ENCODE measurements at places on chromosomes 3 and 15.
A peak's percentile ranks its signal among the peaks of the same experiment; 100 is the strongest.

DNA sequence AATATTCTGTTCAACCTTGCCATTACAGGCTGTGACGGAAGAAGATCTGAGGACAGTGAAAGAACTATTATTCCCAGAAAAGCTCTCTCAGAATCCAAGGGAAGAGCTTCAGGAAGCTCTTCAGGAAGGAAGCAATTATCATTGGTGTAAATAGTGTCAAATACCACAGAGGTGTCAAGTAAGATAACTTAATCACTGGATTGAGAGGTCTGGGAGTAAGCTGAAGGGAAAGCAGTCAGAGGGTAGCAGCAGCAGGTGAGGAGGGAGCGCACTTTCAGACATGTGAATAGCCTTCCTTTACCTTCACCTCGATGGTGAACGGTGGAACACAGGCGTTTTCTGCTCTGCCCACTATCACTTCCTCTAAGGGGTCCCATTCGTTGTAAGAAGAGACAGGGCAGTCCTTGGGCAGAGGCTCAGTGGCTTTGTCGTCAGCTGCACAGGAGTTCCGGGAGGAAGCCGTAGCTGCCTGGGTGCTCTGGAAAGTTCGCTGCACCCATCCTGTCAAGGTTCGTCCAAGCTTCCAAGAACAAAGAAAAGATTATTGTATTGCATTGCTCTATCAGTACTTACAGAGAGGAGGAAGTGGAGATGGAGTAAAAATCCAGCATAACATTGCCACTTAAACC lies 1.9 kb downstream of the GATM start:
- peaks cover 9% of the 10 kb centered on the region for H3K4me1 ChIP-seq
- peaks cover 17% of the 10 kb centered on the region for H3K27me3 ChIP-seq
- no peak overlapping the region for H3K27ac ChIP-seq
- DNase-seq, result no peak

GRCh38 chr3:155426524-155427230 lies 133.2 kb upstream of the STRIT1 start:
- H3K36me3 ChIP-seq, result no peaks in the 10 kb centered on the region
- no peaks in the 10 kb centered on the region for H3K27me3 ChIP-seq
- no peak overlapping the region for H3K27ac ChIP-seq
- no peak for DNase-seq

GRCh38 chr3:157156837-157157635 lies 2.9 kb downstream of the CCNL1 start:
- no peak for DNase-seq
- peak overlapping the region; percentile 93 for H3K4me3 ChIP-seq
- H3K27ac ChIP-seq, result no peak overlapping the region

- peaks cover 43% of the 10 kb centered on the region for H3K27me3 ChIP-seq
- H3K27ac ChIP-seq, result no peak overlapping the region
- H3K4me3 ChIP-seq, result peak overlapping the region; percentile 20
- DNase-seq, result no peak
- H3K36me3 ChIP-seq, result no peaks in the 10 kb centered on the region
- peaks cover 9% of the 10 kb centered on the region for H3K4me1 ChIP-seq
Measured at GRCh38 chr3:49868862-49869466, 742 bp downstream of the CAMKV start.

GRCh38 chr3:30314757-30315325 lies 291.6 kb upstream of the TGFBR2 start:
- H3K4me1 ChIP-seq, result no peaks in the 10 kb centered on the region
- no peak overlapping the region for H3K4me3 ChIP-seq
- H3K27ac ChIP-seq, result no peak overlapping the region
- H3K36me3 ChIP-seq, result no peaks in the 10 kb centered on the region
- H3K27me3 ChIP-seq, result no peaks in the 10 kb centered on the region

DNA sequence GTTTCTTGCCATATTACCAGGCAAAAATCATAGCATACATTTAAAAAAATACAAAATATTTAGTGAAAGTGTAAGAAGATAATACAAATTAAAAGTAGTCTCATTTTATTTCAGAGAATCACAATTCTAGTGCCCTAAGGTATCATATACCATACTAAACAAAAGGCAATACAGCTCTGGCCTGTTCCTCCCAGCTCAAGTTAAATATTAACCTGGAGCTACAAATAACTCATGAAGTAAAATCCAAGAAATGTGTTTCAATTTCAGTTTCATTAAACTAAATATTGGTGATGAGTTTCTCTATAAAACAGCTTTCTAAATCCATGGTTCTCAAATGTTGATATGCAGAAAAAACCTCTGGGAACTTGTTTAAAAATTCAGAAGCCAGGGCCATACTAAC lies 67.7 kb downstream of the INO80 start:
- H3K27me3 ChIP-seq, result no peaks in the 10 kb centered on the region
- H3K4me1 ChIP-seq, result no peaks in the 10 kb centered on the region
- DNase-seq, result no peak
- H3K27ac ChIP-seq, result no peak overlapping the region
- H3K36me3 ChIP-seq, result peaks cover 75% of the 10 kb centered on the region

DNA sequence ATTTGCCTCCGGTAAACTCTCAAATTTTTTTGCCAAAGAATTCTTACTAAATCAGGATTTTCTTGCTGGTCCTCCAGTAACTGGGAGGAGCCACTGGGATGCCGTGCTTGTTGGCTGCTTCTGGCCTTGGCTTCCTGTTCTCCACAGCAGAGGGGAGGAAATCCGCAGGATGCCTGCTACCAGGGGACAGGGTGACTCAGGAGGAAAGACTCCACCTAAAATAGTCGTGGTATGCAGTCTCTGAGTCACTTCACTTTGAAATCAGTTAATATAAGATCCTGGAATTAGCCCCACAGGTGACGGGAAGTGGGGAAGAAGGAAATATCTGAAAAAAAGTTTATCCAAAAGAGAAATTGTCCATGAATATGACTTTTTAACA lies 6.5 kb upstream of the TM4SF18 start:
- H3K36me3 ChIP-seq, result no peaks in the 10 kb centered on the region
- no peak overlapping the region for H3K4me3 ChIP-seq
- H3K27me3 ChIP-seq, result no peaks in the 10 kb centered on the region
- no peak for DNase-seq

- peak overlapping the region; percentile 83 for H3K27ac ChIP-seq
- peaks cover 44% of the 10 kb centered on the region for H3K4me1 ChIP-seq
- no peaks in the 10 kb centered on the region for H3K36me3 ChIP-seq
- no peaks in the 10 kb centered on the region for H3K27me3 ChIP-seq
Measured at GRCh38 chr3:4523710-4524698, 30.9 kb downstream of the ITPR1 start.

DNA sequence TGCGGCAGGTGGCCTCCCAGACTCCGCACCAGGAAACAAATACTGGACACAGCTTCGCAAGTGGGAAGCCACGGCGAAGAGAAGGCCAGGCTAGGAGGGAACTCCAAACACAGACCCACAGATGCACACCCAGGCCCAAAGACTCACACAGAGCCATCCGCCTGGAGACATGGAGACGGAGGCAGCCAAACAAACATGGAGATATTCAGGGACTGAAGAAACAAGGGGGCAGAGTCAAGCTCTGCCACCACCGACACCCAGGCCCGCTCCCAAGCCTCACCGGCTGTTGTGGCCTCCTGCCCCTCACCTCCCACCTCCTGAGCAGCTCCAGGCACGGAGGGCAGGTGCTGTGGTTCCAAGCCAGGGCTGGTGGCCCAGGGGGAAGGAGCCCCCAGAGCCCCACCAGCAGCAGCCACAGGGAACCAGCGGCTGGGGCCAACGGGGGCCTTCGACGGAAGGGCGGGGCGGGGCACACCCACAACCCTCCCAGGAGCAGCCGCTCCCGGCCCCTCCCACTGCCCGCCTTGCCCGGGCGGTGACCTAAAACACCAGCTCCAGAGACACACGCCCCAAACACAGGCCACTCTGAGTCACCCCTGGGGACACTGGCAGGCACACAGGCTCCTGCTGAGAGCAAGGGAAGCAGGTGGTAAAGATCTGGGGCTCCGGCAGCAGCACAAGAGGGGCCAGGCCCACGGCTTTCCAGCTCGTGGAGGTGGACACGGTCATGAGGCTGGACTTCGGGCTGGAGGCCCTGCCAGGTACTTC lies 31.9 kb downstream of the TNK2 start:
- peaks cover 20% of the 10 kb centered on the region for H3K36me3 ChIP-seq
- H3K4me3 ChIP-seq, result no peak overlapping the region
- peaks cover 6% of the 10 kb centered on the region for H3K4me1 ChIP-seq
- no peak overlapping the region for H3K27ac ChIP-seq
- no peak for DNase-seq

GRCh38 chr3:73600293-73600938 lies 24.3 kb downstream of the PDZRN3 start:
- no peak for DNase-seq
- peaks cover 7% of the 10 kb centered on the region for H3K4me1 ChIP-seq
- no peak overlapping the region for H3K27ac ChIP-seq
- no peak overlapping the region for H3K4me3 ChIP-seq
- H3K36me3 ChIP-seq, result peaks cover 5% of the 10 kb centered on the region

GRCh38 chr3:127535901-127536829 lies 54.4 kb downstream of the TPRA1 start:
- no peak overlapping the region for H3K4me3 ChIP-seq
- H3K36me3 ChIP-seq, result no peaks in the 10 kb centered on the region
- DNase-seq, result no peak
- no peaks in the 10 kb centered on the region for H3K27me3 ChIP-seq

GRCh38 chr3:193970773-193971206 lies 165.2 kb upstream of the HES1 start:
- no peak overlapping the region for H3K27ac ChIP-seq
- H3K27me3 ChIP-seq, result no peaks in the 10 kb centered on the region
- no peak overlapping the region for H3K4me3 ChIP-seq
- no peak for DNase-seq
- no peaks in the 10 kb centered on the region for H3K36me3 ChIP-seq

GRCh38 chr3:52044869-52045619 lies 11.3 kb downstream of the DUSP7 start:
- H3K27ac ChIP-seq, result no peak overlapping the region
- H3K4me1 ChIP-seq, result peaks cover 29% of the 10 kb centered on the region
- peaks cover 2% of the 10 kb centered on the region for H3K36me3 ChIP-seq
- H3K4me3 ChIP-seq, result no peak overlapping the region
- no peaks in the 10 kb centered on the region for H3K27me3 ChIP-seq

DNA sequence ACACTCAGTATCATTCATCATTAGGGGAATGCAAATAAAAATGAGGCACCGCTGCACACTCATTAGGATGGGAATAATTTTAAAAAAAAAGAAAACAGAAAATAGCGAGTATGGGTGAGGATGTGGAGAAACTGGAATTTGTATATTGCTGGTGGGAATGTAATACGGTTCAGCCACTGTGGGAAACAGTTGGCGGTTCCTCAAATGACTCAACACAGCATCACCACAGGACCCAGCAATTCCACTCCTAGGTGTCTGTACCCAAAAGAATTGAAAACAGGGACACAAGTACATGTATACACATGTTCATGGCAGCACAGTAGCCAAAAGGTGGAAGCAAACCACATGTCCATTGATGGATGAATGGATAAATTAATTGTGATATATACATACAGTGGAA lies 35.2 kb upstream of the RFTN1 start:
- H3K36me3 ChIP-seq, result no peaks in the 10 kb centered on the region
- no peak for DNase-seq
- no peak overlapping the region for H3K27ac ChIP-seq
- H3K4me1 ChIP-seq, result peaks cover 6% of the 10 kb centered on the region
- H3K27me3 ChIP-seq, result no peaks in the 10 kb centered on the region

GRCh38 chr3:71991046-71991445 lies 206.1 kb upstream of the PROK2 start:
- no peak overlapping the region for H3K4me3 ChIP-seq
- no peak for DNase-seq
- H3K4me1 ChIP-seq, result no peaks in the 10 kb centered on the region
- no peak overlapping the region for H3K27ac ChIP-seq
- H3K27me3 ChIP-seq, result no peaks in the 10 kb centered on the region

- H3K27me3 ChIP-seq, result no peaks in the 10 kb centered on the region
- no peaks in the 10 kb centered on the region for H3K4me1 ChIP-seq
- no peak overlapping the region for H3K4me3 ChIP-seq
- no peak overlapping the region for H3K27ac ChIP-seq
- no peaks in the 10 kb centered on the region for H3K36me3 ChIP-seq
Measured at GRCh38 chr3:161800985-161801559, 304.5 kb downstream of the OTOL1 start.

DNA sequence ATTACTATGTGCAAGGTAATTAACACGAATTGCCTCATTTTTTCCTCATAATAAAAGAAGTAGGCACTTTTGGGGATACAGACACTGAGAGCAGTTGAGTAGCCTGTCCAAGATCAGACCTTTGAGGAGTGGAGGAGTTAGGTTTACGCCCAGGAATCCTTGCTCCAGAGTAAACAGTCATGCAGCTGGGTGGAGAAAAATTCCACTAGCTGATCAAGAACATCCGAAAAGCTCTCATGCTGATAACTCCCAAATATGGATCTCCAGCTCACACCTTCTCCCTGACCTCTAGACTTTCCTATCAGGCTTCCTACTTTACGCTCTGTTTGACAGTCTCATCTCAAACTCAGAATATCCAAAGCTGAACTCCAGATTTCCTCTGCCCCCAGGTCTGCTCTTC lies 53.3 kb downstream of the ST6GAL1 start:
- H3K27me3 ChIP-seq, result no peaks in the 10 kb centered on the region
- H3K27ac ChIP-seq, result peak overlapping the region; percentile 56
- no peak overlapping the region for H3K4me3 ChIP-seq
- H3K36me3 ChIP-seq, result peaks cover 13% of the 10 kb centered on the region

DNA sequence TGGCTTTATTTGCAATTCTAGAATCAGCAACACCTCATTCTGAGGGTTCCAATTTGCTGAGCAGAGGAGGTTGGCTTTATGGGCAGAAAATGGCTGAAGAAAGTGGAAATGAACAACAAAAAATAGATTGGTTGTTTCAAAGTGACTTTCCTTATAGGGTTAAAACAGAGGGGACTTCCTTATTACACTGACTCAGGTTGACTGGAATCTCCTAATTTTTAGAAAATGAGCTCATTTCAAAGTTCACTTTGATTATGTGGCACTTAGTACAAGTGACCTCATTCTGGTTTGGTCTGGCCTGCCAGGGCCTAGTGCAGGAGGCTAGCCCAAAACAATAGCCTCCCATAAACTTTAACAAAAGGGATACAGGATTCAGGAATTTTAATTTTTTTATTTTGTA lies 41.4 kb downstream of the NFKBIZ start:
- no peaks in the 10 kb centered on the region for H3K36me3 ChIP-seq
- no peaks in the 10 kb centered on the region for H3K4me1 ChIP-seq
- no peak for DNase-seq
- H3K27ac ChIP-seq, result no peak overlapping the region
- H3K27me3 ChIP-seq, result no peaks in the 10 kb centered on the region
- no peak overlapping the region for H3K4me3 ChIP-seq

GRCh38 chr3:129535075-129535474 lies 6.6 kb downstream of the RHO start:
- no peaks in the 10 kb centered on the region for H3K36me3 ChIP-seq
- no peaks in the 10 kb centered on the region for H3K27me3 ChIP-seq
- DNase-seq, result no peak
- H3K4me1 ChIP-seq, result no peaks in the 10 kb centered on the region

Measured in cardiac muscle cell (in vitro differentiated cells and primary cell).